ENCODE measurements at places on chromosomes 5 and 9.

GRCh38 chr5:57232293-57233033 is 58.6 kb downstream of the GPBP1 start:
- DNase-seq, result no peak

- no peak for DNase-seq
These were observed 69.7 kb downstream of the TMEM174 start for GRCh38 chr5:73242735-73243134.

DNA sequence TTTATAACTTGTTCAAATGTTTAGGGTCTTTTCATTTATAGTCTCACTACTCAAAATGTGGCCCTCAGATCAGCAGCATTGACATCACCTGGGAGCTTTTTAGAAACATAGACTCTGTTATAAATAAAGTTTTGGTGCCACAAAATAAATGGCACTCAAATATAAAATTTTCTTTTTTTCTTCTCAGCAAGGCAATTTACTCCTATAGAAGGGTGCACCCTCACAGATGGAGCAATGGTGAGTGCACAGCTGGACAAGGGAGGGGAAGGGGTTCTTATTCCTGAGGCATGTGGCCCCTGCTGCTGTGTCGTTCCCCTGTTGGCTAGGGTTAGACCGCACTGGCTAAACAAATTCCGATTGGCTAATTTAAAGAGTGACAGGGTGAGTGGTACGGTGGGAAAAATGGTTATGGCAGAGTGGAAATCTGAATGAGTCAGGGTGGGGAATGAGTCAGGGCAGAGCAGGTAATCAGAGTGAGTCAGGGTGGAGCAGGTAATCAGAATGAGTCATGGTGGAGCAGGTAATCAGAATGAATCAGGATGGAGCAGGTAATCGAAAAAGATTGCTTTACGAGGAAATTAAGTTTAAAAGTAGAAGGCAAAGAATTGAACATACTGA is 31.8 kb upstream of the C7 start:
- no peak for DNase-seq

- DNase-seq, result no peak
These were observed 865.0 kb upstream of the ACO1 start for GRCh38 chr9:31519424-31519823.

DNA sequence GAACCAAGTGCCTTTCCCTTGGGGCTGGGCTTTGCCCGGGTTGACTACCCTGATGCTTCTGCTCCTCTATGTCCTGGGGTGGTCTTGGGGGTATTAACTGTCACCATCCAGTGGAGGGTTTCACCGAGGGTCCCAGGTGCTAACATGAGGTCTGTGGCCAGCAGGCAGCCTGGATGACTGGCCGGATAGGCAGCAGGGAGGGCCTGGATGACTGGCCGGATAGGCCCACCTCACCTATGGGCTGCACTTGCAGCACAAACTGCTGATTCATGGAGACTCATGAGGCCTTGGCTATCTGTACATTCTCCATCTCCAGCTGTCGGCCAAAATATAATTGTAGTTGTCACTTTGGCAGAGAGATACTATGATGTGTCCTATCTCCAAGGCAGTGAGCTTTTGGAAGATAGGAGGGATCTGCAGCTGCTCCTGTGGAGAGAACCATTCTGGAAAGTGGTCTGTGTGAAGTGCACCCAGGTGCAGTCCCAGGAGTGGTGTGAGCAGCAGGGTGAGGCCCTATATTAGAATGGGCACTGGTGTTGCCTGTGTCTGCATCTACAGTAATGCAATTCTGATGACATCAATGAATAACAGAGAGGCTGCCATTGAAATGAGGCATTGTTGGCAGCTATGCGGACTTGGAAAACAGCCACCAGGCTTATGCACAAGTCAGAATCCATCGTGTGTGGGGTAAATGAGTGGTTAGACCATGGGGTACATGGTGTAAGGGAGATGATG is 26.3 kb upstream of the CDKN2AIPNL start:
- peak; percentile 46 for DNase-seq

DNA sequence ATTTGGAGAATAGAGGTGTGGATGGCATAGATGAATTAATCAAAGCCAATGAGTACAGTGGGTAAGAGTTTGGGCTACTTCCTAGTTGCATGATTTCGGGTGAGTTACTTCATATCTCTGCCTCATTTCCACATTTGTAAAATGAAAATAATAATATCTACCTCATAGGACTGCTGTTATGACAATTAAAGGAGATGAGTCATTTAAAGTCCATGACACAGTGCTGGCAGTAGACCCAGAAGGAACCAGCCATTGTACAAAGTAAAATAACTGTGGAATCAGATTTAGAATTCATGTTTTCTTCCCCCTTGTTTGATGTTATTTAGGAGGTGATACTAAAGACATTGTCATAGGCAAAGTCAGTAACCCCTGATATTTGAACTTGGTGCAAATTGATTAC is 139.5 kb upstream of the SLC27A6 start:
- no peak for DNase-seq

DNA sequence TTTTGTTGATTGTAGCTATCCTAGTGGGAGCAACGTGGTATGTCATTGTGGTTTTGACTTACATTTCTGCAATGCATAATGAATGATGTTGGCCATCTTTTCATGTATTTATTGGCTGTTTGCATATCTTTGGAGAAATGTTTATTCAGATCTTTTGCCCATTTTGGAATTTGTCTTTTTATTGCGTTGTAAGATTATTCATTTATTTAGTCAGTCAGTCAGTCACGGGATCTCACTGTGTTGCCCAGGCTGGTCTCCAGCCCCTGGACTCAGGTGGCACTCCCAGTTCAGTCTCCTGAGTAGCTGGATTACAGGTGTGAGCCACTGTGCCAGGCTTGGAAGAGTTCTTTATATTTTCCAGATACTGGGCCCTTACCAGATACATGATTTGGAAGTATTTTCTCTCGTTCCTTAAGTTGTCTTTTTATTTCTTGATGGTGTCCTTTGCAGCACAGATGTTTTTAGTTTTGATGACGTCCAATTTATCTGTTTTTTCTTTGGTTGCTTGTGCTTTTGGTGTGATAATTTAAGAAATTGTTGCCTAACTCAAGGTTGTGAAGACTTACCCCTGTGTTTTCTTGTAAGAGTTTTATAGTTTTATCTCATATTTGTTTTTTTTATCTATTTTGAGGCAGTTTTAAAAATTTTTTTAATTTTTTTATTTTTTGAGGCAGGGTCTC is 67.1 kb downstream of the EHMT1 start:
- DNase-seq, result no peak

GRCh38 chr9:136249877-136250559 is 4.4 kb upstream of the QSOX2 start:
- DNase-seq, result no peak

DNA sequence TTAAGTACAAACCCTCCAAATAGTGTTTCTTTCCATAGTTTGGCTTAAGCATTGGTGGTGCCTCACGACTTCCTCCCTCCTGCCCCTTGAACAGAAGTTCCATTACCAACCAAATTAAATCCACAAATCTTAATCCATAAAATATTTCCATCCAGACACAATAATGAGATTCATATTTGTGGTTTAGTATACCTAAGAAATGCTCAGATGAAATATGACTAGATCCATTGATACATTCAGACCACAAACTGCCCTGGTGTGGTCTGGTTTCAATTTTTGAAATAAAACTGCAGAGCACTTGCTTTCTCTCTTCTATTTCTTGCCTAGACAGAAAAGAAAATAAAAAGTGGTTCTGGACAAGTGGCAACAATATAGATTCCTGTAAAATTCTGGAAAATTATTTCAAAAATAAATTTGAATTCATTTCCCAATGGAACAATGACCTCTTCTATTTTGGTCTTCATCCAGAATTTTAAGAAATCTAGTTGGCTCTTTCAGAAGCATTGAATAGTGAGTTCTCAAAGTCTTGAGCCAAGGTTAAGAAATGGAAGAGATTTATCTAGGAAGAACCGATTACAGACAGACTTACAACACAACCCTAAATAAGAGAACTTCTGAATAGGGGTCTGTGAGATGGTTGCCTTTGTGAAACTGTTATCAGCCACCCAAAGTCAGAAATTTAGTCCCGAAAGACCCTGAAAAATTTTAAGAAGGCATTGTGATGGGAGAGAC is 14.0 kb downstream of the TNC start:
- DNase-seq, result no peak

- DNase-seq, result no peak
These were observed 173.7 kb downstream of the CARTPT start for GRCh38 chr5:71892641-71893365.

GRCh38 chr5:58499941-58500340 is 8.7 kb downstream of the GAPT start:
- no peak for DNase-seq

DNA sequence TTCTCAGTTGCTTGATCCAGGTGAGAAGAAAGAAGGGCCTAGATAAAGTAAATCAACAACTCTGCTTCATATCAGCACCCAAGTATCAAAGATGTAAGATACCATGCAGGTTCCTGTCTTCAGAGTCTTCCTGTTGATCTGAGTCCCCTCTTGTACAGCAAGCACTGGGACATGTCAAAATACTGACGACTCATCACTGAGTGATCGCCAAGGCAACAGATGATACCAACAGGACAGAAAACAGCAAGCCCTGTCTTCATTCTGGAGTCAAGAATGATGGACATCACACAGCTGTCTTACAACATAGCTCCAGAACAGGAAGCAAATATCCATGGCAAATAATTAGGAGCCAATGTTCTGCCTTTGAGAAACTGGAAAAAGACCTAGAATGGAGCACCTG is 83.7 kb downstream of the TARS1 start:
- DNase-seq, result no peak

- no peak for DNase-seq
These were observed 46.1 kb downstream of the STK10 start for GRCh38 chr5:172141949-172142319.

- no peak for DNase-seq
These were observed 351.9 kb upstream of the TNC start for GRCh38 chr9:115469841-115470240.

- DNase-seq, result no peak
These were observed 41.4 kb upstream of the PJA2 start for GRCh38 chr5:109451146-109451545.

DNA sequence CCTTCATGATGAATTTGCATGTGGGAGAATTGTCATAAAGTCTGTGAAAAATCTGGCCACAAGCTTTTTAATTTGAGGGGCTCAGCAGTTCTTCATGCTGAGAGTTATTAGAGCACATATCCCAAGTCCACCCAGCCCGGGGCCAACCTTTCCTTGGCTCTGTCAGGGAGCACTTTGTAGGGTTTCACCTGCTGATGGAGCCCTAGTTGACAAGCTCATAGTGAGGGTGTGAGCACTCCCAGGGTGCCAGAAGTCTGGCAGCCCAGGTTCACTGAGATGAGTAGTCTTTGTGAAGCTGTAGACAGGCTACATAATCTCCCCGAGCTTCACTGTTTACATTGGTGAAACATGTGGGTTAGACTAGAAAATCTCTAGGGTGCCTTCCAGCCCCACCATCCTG is 97.2 kb upstream of the NREP start:
- no peak for DNase-seq

DNA sequence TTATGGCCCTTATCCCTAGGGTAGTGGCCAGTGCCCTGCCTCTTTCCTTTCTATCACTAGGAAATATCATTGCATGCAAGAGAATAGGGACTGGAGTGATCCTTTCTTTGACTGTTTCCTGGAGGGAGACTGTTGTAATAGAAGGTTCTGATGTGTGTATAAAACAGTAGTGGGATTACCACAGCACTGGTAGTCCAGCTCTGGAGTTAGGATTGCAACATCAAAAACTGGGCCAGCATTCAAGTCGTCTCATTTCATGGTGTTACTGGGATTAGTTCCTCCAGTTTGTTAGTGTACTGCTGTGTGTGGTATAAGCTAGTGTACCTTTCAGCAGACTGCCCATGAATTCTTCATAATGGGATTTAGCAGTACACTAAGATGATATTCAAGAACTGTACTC is 45.8 kb downstream of the KIAA1958 start:
- DNase-seq, result peak; percentile 47

DNA sequence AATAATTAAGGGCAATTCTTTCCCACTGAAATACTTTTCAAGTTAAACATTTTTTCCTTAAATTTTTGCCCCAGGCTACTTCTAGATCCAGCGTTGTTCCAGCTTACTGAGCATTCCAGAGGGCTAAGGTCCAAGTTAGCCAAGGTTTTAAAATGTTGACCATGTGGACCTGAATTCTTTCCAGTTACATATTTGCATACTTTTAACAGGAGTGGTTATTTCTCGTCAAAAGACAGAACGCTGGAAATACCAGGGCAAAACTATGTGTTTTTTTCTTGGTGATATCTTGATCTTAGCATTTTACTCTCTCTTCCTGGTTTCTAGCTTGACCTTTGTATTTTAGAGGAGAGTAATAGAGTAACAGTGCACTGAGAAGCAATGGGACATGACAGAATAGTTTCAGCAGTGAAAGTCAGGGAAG is 32.8 kb downstream of the TMC1 start:
- peak; percentile 94 for DNase-seq

DNA sequence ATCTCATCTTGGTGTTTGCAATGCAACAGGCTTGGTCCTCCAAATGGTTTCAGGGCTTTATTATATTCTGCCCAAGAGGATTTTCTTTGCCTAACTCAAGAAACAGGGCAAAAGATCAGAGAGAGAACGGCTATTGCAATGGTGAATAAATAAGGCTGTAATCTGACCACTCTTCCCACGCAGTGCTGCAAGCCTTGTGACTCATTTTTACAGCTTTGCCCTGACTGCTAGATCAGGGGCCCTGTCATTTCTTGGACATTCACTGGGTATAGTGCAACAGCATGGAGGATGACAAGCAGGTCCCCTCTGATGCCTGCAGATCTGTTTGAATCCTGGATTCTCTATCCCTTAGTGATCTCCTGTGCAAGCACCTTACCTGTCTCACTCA is 459.1 kb downstream of the EBF1 start:
- DNase-seq, result no peak

GRCh38 chr5:64330728-64331231 is 165.1 kb downstream of the RNF180 start:
- DNase-seq, result no peak

DNA sequence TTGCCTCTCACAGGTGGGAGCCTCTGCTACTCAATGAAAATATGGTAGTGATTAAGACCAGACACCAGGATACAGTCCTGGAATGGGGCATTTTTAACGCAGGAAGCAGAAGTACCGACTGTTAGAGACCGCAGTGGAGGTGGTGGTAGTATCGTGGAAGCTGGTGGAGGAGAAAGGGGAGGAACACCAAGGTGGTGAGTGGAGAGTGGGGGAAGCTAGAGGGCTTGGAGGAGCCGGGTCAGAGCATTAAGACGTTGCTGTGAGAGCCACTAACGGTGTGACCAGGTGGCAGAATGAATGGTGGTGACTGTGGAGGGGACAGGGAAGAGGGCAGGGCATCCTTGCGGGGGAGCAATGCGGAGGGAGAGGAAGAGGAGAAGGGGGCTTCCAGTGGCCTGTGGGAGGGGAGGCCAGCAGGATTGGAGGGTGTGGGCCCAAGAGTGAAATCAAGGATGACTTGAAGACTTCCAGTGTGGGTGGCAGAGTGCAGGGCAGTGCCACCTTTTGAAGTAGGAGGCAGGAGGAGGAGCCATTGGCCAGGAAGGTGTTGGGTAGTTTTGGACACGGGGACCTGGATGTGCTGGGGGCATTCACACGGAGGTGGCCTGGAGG is 1.6 kb upstream of the UBAC1 start:
- no peak for DNase-seq

- DNase-seq, result no peak
These were observed 284.9 kb upstream of the FBXL7 start for GRCh38 chr5:15215056-15215455.
